Substantia nigra (tissue), 51 donors: ENCODE measurements at places on chromosomes 4 and X.

- DNase-seq, result no peak
These were observed 63.4 kb downstream of the CLOCK start for GRCh38 chr4:55483315-55483714.

GRCh38 chr4:174616661-174617060 is 94.4 kb upstream of the HPGD start:
- no peak for DNase-seq

GRCh38 chrX:144730471-144730870 is 516.8 kb upstream of the SPANXN1 start:
- no peak for DNase-seq

GRCh38 chrX:39318506-39319343 is 517.5 kb downstream of the MID1IP1 start:
- DNase-seq, result no peak

DNA sequence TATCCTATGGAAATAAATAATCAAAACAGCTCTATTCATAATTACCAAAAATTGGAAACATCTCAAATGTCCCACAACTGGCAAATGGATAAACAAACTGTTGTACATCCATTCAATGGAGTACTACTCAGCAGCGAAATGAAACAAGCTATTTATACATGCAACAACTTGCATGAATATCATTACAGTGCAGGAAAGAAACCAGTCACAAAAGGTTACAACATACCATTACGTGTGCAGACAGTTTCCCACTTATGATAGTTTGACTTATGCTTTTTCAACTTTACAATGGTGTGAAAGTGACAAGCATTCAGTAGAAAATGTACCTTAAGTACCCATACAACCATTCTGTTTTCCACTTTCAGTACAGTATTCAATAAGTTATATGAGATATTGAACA is 82.3 kb downstream of the NEK1 start:
- DNase-seq, result no peak

GRCh38 chr4:115430024-115430423 is 316.6 kb upstream of the NDST4 start:
- no peak for DNase-seq

GRCh38 chr4:16016536-16016935 is 53.6 kb upstream of the FGFBP2 start:
- no peak for DNase-seq

- peak; percentile 14 for DNase-seq
These were observed 5.0 kb upstream of the TSPAN5 start for GRCh38 chr4:98663226-98664006.

DNA sequence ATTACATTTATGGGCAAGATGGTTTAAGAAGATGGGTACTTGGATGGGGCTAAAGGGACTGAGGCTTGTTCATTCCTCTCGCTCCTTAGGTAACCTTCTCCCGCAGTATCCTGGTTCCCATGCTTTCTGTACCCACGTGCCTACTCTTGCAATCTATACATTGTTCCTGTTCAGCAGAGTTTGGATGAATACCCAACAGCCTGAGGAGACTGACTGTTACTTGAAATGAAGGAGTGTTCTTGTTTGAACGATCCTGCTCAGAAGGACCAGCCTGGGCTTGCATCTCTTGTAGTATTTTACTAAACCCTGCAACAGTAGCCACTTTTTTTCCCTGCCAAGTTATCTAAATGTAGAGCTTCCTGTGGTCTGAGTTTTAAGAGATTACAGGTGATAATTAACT is 33.7 kb upstream of the ADH6 start:
- no peak for DNase-seq

GRCh38 chr4:80208610-80209339 is 11.5 kb downstream of the PRDM8 start:
- DNase-seq, result no peak

DNA sequence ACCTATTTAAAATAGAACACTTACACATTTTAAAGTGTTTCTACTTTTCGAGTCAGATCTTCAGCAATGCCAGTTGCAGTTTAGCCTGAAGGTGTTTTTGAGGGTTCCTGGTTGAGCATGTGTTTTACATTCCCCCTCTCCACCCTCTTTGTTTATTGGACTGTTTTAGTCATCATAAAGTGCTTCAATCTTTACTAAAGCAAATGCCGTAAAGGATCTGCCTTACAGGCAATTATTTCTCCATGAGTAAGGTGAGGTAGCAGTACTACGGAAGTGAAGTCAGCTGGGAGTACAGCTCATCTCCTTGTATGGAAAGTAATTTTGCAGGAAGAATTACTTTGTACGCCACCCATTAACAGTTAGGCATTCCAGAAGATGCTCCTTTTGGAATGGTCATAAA is 36.9 kb downstream of the PDLIM5 start:
- DNase-seq, result no peak

- no peak for DNase-seq
These were observed 223.2 kb downstream of the PCDH7 start for GRCh38 chr4:30943356-30943755.

GRCh38 chr4:181966104-181966551 is 277.1 kb upstream of the TENM3 start:
- DNase-seq, result no peak

GRCh38 chr4:184748251-184748652 is 14.4 kb upstream of the CENPU start:
- no peak for DNase-seq

DNA sequence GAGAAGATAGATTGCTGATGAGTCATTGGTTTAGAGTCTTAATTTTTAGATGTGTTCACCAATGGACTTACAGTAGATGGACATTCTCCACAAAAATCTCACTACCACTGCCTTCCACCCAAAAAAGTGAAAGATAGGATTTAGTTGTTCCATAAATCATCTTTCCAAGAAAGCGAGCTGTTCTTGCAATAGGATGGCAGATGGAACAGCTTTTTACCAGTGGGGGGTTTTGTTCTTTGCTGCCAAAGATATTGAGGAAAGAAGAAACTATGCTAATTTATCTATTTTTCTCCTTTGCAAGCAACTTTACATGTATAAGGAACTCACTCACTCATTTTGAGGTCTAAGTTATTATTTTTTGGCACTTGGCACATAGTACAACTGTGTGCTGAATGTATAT is 109.5 kb downstream of the ADGRL3 start:
- no peak for DNase-seq

GRCh38 chrX:40127052-40127451 is 29.3 kb upstream of the BCOR start:
- DNase-seq, result no peak

DNA sequence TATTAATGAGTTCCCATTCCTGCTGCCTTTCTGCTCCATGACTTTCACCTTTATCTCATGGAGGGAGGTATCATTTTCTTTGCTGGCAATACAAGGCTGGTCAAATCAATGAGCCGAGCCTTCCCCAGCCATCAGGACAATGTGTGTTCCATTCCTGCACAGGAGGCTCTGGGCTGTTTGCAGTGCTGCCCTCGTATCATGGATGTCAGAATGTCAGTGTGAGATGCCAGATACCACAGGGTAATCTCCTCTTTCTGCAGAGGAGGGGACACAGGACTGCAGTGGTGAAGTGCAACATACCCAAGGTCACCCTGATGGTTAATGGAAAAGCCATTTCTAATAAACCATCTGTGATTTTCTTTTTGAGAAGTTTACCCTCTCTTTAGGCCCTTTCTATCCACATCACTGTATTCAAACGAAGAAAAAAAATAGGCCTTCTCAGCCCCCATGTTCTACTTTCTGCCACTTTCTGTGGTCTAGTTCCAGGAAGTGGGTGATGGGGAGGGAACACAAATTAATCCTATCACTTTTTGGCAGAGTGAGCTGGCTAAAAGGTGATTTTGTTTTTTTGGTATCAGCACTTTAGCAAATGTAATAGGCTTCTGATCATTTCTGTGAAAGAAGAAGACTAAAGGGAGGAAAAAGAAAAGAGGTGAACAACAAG is 490.2 kb upstream of the BOD1L1 start:
- DNase-seq, result no peak

GRCh38 chrX:1581132-1581531 is 10.3 kb upstream of the AKAP17A start:
- DNase-seq, result no peak

GRCh38 chr4:121073004-121073435 is 685 bp upstream of the NDNF start:
- DNase-seq, result no peak

DNA sequence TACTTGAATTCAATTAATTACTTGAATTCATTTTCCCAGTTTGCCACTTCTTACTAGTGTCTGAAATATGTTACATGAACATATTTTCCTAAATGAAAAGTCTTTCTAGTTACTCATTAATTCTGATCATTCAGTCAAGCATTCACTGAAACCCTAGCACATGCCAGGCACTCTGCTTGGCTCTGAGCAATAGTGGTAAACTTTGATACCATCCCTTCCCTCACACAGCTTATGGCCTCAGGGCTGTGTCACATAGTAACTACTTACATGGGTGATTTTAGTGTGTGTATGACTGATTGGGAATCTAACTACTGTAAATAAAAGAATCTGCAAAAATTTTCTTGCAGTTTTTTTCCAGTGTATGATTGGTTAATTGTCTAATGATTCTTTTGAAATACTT is 32.7 kb downstream of the METAP1 start:
- DNase-seq, result no peak

GRCh38 chrX:46992070-46992469 is 79.8 kb downstream of the JADE3 start:
- DNase-seq, result no peak

DNA sequence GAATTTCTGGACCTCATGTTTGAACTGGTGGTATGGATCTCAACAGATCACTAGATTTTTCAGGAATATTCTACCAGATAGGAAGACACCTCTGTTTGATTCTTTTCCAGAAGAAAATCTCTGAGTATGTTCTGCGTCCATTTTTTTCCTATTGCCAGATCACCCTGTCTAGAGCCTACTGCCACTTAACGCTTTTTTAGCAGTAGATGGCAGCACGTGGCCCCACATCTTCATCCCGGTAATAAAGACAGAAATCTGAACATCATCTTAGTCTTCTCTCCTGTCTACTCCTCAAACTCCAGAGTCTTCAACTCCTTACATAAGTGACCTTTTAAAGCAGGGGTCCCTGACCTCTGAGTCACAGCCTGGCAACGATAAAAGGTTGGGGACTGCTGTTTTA is 184.7 kb downstream of the TMA16 start:
- DNase-seq, result no peak

DNA sequence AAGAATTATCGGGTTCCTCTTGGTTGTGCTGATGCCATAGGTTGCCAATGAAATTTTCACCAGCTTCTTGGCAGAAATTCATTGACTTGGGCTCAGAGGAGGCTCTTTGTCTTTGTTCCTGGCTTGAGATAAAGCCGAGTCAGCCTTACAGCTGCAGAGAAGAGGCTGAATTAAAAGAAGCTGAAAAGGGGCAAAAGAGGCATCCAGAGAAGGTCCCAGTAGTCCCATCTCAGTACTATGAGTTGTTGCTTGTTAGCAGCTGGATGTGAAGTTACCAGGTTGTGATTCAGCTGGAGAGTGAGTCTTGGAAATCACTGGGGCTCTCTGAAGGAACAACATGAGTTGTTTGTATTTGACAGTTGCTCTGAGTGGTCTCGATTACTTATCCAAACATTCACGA is 59.7 kb downstream of the SMAD1 start:
- no peak for DNase-seq

DNA sequence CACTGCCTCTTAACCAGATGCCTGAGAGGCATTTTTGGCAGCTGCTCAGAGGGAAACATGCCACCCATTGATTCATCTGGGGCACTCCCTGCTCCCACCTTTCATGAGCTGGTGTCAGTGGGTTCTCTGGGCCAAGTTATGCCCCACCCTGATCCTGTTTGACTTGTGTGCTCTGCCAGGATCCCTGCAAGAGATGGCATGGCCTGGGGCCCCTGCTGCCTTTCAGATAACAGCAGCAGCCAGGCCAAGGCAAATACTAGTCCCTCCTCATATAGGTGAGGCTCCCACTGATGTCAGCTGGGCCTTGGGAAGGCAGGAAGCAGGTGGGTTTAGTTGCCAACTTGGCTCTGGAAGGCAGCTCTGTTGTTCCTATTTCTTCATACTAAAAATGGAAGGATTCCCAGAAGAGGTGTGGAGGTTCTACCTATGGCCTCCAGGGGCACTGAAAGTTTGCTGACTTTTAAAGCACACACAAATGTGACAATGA is 192.9 kb upstream of the RBPJ start:
- DNase-seq, result no peak

GRCh38 chr4:171588764-171589163 is 224.4 kb upstream of the GALNTL6 start:
- DNase-seq, result no peak

DNA sequence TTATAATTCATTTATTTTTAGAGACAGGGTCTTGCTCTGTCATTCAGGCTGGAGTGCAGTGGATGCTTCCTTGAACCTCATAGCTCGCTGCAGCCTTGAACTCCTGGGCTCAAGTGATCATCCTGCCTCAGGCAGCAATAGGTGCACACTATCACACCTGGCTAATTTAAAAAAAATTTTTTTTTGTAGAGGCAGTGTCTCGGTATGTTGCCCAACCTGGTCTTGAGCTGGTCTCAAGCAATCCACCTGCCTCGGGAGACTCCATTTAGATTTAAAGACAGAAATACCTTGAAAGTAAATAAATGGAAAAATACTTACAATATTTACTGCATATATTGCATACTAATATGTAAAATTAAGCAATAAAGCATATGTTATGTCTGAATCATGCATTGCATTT is 40.3 kb upstream of the MAB21L2 start:
- DNase-seq, result no peak

- DNase-seq, result no peak
These were observed 556.4 kb upstream of the SMIM31 start for GRCh38 chr4:164197556-164197955.

DNA sequence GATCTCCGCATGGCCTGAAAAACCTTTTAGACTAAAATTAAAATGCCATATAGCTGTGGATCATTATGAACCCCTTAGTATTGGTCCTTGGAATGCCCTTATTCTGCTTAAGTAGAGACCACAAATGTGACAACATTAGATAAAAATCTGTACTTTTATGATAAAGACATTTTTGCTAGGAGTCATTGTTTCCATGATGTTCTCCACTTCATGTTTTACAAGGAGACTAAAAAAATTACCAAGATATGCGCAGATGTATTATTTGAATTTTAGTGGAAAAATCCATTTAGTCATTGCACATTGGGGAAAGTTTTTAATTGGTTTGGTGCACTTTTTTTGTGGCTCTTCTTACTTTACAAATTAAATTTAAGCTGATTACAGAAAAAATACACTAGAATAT is 85.1 kb upstream of the HPRT1 start:
- no peak for DNase-seq

DNA sequence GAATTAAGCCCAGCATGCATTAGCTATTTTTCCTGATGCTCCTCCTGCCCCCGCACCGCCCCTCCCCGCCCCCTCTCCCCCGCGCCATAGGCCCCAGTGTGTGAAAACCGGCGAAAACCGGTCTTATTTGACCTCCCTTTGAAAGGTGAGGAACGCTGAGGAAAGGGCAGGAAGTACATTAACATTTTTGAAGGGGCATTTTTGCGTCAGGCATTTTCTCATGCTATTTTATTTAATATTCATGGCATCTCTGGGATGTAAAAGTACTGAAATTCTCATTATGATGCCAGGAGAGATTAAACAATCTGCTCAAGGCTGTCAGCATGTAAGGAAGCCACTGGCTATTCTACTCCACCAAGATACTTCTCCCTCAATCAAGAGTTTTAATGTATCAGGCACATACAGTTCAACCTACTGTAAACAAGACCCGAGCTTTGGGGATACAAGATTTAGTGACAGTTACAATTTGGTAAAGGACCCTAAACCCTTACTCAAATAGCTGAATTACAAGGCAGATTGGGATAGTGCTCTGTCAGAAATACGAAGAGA is 1.2 kb upstream of the NMU start:
- DNase-seq, result no peak
